ENCODE measurements at places on chromosomes 3 and 15.

DNA sequence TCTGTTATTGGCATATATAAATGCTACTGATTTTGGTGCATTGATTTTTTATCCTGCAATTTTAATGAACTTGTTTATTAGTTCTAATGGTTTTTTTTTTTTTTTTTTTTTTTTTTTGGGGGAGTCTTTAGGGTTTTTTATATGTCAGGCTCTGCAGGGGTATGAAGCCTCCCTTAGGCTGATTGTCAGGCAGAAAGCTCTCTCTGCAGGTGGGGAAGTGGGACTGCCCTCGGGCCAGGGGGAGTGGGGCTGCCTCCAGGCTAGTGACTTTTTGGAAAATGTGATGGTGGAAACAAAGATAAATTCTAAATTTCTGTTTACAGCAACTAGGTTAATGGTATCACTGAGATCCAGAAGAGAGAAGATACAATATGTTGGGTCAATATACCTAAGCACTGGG lies 14.4 kb upstream of the NAALADL2 start:
- no peak for DNase-seq
- H3K27ac ChIP-seq = no peak overlapping the region
- H3K36me3 ChIP-seq = no peaks in the 10 kb centered on the region
- H3K4me1 ChIP-seq = no peaks in the 10 kb centered on the region

DNA sequence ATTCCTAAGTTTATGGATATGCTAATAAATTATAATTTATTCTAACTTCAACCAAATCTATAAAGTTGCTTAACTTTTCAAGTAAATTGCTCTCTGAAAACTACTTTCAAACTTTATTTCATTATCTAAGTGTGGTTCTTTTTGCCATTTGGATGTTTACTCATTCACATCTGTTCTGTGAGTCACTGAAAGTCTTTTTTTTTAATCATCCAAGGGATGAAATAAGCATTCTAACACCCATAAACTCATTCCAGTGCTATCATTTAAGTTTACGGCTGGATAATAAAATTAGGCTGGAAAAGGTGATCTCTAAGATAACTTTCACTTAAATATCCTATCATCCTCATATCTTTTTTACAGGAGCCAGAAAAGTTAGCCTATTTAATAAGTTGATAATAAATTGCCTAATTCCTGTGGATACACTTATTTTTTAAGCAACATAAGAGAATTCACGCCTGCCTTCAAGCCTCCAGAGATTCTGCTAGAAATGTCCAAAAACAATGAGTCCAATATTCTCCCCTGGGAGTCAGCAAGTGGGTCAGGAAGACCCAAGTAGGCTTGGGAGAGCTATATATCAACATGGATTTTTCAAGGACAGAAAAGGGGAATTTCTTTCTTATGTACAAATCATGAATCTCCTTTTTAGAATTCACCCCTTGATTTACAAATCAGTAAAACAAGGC lies 25.8 kb downstream of the SCG3 start:
- DNase-seq = no peak
- H3K4me3 ChIP-seq = no peak overlapping the region
- H3K36me3 ChIP-seq = no peaks in the 10 kb centered on the region
- no peaks in the 10 kb centered on the region for H3K4me1 ChIP-seq

DNA sequence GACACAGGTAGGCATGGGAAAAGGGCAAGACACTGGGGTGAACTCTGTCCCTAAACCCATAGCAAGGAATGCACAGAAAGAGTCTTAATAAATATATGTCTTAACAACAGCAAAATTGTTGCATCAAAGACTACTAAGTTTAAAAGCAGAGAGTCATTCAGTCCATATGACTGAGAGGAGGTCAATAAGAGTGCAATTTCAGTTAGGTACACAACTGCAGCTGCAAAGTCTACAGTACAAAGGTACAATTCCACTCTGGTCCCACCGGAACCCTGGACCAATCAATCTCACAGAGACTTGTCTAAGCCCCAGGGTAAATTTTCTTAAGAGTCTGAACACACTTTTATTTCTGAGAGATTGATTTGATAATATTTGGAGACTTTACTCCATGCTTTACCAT lies 6.9 kb downstream of the CP start:
- H3K27ac ChIP-seq = no peak overlapping the region
- H3K36me3 ChIP-seq = no peaks in the 10 kb centered on the region
- H3K4me1 ChIP-seq = no peaks in the 10 kb centered on the region
- no peak for DNase-seq

DNA sequence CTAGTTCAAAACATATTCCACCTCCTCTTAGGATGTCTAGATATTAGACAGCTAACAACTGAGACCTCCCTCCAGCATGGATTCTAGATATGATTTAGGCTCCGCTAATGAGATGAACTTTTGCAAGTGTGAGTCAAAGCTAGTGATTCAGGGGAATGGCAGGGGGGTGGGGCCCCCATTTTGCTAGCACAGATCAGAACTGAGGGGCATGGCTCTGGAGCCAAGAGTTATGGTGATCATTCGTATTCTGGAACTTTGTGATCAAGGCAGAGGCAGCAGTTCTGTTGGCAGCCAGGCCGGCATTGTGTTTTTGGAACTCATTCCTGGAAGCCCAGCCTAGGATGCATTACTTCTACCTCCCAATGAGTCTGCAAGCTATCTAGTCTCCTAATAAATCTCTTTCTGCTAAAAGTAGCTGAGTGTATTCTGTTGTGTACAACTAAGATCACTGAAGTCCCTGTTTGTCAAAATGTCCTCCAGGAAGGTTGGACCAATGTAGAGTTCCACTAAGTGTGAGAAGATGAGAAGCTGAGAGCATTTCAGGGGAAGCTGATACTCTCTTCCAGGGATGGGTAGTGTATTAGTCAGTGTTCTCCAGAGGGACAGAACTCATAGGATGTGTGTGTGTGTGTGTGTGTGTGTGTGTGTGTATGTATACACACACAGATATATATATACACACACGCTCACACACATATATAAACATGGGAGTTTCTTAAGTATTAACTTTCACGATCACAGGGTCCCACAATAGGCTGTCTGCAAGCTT lies 312.7 kb downstream of the TLE3 start:
- no peak overlapping the region for H3K4me3 ChIP-seq
- H3K27me3 ChIP-seq = no peaks in the 10 kb centered on the region
- DNase-seq = no peak
- no peak overlapping the region for H3K27ac ChIP-seq
- no peaks in the 10 kb centered on the region for H3K4me1 ChIP-seq

DNA sequence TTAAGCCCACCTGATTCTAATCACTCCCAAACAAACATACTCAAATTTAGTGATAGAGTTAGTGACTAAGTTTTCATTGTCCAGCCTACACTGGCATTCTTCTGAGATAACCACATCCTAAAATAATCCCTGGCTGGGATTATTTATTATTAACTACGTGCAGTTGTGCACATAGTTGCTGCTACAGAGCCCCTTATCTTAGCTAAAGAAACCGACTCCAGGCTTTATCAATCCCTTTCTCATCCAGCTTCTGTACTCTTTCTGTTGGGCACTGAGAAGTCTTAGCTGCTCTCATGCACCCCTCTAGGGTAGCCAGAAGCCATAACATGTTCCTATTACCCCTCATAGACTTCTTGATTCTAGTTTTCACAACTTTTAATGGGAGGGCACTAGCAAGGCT lies 208.7 kb downstream of the MBNL1 start:
- H3K27me3 ChIP-seq = no peaks in the 10 kb centered on the region
- no peaks in the 10 kb centered on the region for H3K4me1 ChIP-seq
- H3K4me3 ChIP-seq = no peak overlapping the region
- H3K27ac ChIP-seq = peak overlapping the region; percentile 30
- no peak for DNase-seq
- no peaks in the 10 kb centered on the region for H3K36me3 ChIP-seq

DNA sequence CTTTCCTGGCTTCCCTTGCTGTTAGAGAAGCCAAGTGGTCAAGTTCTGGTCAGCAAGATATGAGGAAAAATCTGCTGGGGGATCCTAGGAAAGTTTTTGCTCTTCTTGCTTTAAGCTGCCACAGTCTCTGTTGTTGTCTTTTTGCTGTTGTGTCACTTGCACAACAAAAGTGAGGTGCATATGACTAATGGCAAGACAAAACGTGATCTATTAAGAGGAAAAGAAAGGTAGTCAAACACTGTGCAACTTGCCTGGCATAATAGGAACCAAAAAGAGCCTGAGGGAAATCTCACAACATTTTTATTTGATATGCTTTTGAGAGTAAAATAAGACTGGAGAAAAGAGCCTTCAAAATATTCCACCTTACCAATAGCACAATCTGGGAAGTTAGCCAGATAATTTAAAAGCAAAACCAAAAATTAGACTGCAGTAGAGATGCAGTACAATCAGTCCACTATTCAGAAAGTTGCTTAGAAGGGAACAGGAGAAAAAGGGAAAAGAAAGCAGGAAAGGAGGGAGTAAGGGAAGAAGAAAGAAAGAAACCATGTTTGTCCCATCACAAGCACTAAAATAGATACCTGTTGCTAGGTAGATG lies 110.0 kb upstream of the SLC4A7 start:
- no peaks in the 10 kb centered on the region for H3K36me3 ChIP-seq
- DNase-seq = no peak
- no peak overlapping the region for H3K4me3 ChIP-seq
- peaks cover 8% of the 10 kb centered on the region for H3K4me1 ChIP-seq
- H3K27ac ChIP-seq = peak overlapping the region; percentile 58

DNA sequence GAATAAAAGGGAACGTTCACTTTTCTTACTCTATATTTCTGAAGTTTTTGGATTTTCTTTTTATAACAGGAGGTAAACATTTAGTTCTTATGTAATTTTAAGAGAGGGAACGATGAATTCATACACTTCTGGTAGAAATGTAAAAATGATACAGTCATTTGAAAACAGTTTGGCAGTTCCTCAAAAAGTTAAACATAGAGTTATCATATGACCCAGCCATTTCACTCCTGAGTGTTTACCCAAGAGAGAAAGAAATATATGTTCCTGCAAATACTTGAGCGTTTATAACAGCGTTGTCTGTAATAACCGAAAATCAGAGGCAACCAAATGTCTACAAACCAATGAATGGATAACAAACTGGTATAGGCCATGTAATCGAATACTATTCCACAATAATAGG lies 20.8 kb upstream of the CCR9 start:
- no peaks in the 10 kb centered on the region for H3K4me1 ChIP-seq
- no peak overlapping the region for H3K4me3 ChIP-seq
- no peak overlapping the region for H3K27ac ChIP-seq
- no peaks in the 10 kb centered on the region for H3K36me3 ChIP-seq
- no peak for DNase-seq

DNA sequence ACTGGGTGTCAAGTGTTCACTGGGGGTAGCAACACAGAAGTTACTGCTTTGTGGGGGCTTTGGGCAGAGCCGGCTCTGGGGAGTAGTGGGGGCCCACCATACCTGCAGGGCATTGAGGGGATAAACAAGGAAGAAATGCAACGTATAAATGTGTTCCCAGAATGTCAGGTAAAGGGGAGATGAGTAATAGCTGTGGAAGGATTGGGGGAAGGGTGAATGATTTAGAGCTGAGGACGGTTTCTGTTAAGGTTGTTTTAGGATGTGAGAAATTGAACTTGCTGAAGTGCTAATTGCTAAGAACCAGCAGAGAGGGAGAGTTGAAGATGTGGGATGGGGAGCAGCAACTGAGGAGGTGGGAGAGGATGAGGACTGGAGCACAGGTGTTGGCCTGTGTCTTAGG lies 10.7 kb downstream of the SCG5 start:
- H3K27ac ChIP-seq = no peak overlapping the region
- no peaks in the 10 kb centered on the region for H3K4me1 ChIP-seq
- H3K4me3 ChIP-seq = no peak overlapping the region
- no peaks in the 10 kb centered on the region for H3K36me3 ChIP-seq
- H3K27me3 ChIP-seq = no peaks in the 10 kb centered on the region

- no peak overlapping the region for H3K4me3 ChIP-seq
- no peaks in the 10 kb centered on the region for H3K36me3 ChIP-seq
- no peaks in the 10 kb centered on the region for H3K4me1 ChIP-seq
- no peaks in the 10 kb centered on the region for H3K27me3 ChIP-seq
Measured at GRCh38 chr3:153901152-153901551, 220.0 kb upstream of the ARHGEF26 start.

DNA sequence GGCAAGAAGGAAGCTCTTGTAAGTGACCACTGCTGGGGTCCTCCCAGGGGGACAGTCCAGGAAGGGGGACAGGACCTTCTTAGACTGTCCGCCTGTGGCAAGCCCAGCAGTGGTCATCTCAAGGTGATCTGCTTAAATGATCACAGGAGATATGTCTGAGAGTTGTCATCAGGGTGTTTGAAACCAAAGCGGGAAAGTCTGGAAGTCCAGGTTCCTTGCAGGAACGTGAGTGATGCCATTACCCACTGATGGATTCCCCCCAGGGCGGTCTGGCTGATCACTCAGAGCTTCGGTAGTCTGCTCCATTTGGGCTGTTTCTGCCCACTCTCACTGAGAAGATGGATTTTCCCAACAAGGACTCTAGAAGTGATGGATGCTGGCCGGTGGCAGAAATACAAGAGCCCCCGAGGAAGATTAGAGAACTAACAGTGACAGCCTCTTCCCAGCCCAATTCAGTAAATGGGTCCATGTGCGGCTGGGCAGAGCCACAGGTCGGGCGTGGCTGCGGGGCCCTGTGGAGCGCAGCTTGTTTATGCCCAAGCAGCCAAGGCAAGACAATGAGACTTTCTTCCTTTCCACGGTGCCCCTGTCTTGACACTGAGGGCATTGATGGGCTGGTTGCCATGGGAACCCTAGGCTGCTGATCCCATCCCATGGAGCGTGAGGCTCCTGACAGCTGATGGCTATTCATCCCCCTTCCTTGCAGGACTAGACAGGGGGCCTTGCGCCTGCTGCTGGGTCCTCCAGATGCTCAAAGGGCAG lies 9.5 kb downstream of the PCSK6 start:
- no peak overlapping the region for H3K4me3 ChIP-seq
- no peak overlapping the region for H3K27ac ChIP-seq
- no peaks in the 10 kb centered on the region for H3K27me3 ChIP-seq
- DNase-seq = no peak
- no peaks in the 10 kb centered on the region for H3K36me3 ChIP-seq

- no peaks in the 10 kb centered on the region for H3K27me3 ChIP-seq
- peaks cover 4% of the 10 kb centered on the region for H3K36me3 ChIP-seq
- H3K4me1 ChIP-seq = peaks cover 32% of the 10 kb centered on the region
- DNase-seq = no peak
- peak overlapping the region; percentile 63 for H3K4me3 ChIP-seq
Measured at GRCh38 chr3:188217011-188217463, 63.1 kb downstream of the LPP start.

DNA sequence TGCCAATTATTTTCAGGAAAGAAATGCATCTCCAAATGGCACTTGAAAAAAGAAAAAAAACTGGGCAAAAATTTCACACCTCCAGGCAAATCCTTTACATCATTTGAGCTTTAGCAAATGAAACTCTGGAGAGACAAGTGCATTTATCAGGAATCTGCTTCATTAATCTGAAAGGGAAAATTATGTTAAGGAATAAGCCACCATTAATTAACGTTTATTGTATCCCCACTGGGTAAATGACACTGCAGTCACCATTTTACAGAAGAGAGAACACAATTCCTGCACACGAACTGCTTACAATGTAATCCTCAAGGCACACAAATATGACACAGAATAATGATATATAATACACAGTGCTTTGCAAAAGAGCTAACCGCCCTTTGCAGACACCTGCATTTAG lies 217.3 kb downstream of the OSBPL10 start:
- H3K36me3 ChIP-seq = no peaks in the 10 kb centered on the region
- H3K27me3 ChIP-seq = no peaks in the 10 kb centered on the region
- H3K4me3 ChIP-seq = no peak overlapping the region

GRCh38 chr15:65766422-65767263 lies 25.4 kb downstream of the DENND4A start:
- no peaks in the 10 kb centered on the region for H3K27me3 ChIP-seq
- no peak overlapping the region for H3K27ac ChIP-seq
- no peak for DNase-seq
